NCI-H2107 (cell line): ENCODE measurements at places on chromosomes 4 and X.

GRCh38 chr4:63937961-63938360 is 471.3 kb downstream of the TECRL start:
- DNase-seq: no peak

GRCh38 chrX:71182871-71183270 is 38.2 kb downstream of the NLGN3 start:
- DNase-seq: no peak

DNA sequence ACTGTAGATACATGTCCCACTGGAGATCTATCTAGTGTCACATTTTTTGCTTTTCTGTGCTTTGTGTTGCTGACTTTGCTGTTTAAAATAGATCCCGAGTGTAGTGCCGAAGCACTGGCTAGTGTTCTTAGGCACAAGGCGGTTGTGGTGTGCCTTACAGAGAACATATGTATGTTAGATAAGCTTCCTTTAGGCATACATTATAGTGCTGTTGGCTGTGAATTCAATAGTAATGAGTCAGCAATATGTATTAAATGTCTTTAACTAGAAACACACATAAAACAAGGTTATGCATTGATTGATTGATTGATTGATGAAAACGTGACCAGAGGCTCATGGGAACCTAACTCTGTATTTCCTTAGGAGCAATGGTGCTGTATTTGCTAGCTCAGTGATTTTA is 56.2 kb downstream of the COX7B2 start:
- no peak for DNase-seq

- no peak for DNase-seq
These were observed 971.1 kb upstream of the HS3ST1 start for GRCh38 chr4:12399781-12400180.

GRCh38 chr4:83115656-83116285 is 1.2 kb upstream of the PLAC8 start:
- DNase-seq: no peak

GRCh38 chrX:17266136-17266535 is 108.9 kb upstream of the NHS start:
- DNase-seq: no peak

DNA sequence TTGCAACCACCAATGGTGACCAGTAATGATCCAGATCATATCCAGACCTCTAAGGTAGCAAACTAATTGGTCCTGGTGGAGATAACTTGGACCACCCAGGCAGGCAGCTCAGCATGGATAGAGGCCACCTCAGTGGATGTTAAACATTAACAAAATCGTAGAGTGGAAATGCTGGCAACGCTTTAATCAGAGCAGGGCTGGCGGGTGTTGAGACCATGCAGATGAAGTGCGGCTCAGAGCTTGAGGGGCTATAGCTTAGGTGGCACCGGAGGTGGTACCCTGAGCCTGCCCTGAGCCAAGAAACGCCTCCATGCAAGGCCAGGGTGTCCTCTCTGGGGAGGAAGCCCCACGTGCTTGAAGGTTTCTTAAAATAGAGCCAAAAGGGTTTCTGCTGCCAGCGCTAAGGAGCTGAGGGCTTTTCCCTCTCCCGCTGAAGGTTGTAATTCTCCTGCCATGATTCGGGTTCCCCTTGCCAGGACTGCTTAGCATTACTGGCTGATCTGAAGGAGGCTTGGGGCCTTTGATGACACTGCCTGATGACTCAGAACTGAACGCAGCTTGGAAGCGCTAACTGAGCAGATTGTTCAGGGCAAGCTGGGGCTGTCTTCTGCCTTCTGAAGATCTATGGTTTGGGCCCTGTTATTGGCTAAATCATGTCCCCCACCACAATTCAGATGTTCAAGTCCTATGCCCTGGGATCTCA is 177.8 kb upstream of the ATP6AP2 start:
- no peak for DNase-seq

DNA sequence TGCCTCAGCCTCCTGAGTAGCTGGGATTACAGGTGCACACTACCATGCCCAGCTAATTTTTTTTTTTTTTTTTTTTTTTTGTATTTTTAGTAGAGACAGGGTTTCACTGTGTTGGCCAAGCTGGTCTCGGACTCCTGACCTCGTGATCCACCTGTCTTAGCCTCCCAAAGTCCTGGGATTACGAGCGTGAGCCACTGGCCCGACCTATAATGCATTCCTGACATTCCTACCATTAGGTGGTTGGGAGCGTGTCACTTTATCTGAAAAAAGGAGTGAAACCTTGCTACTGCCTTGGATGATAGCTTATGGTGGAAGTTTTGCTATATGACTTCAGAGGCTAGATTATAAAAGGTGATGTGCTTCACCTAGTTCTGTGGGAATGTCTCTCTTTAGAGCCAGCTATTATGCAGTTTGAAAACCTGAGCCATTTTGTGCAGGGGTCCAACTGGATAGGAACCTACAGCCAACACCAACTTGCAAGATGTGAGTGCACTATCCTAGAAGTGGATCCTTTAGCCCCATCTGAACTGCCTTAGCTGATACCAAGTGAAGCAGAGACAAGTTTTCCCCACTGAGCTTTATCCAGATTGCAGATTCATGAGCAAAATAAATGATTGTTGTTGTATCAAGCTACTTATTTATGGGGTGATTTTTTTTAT is 29.8 kb upstream of the EMCN start:
- no peak for DNase-seq

DNA sequence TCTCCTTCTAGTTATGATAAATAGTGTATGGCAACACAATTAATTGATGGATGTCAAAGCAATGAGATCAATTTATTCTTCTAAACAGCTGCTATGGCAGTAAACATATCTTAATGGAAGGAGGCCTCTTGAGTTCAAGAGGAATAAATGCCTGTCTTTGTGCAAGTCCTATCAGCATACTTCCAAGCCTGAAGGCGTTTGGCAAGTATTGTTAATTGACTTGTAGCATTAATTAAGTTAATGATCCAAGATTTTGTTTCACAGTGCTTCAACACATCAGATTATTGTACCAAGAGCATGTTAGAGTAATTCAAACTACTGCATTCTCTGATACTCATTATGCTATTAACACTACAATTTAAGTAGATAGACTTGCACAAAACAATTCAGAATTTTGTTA is 144.8 kb downstream of the FAT4 start:
- DNase-seq: no peak

DNA sequence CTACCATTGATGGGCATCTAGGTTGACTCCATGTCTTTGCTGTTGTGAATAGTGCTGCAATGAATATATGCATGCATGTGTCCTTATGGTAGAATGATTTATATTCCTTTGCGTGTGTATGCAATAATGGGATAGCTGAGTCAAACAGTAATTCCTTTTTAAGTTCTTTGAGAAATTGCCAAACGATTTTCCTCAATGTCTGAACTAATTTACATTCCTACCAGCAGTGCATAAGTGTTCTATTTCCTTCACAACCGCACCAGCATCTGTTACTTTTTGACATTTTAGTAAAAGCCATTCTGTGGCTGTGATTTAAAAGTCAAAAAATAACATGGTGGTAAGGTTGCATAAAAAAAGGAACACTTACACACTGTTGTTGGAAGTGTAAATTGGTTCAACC is 103.1 kb upstream of the FAM47B start:
- DNase-seq: no peak

GRCh38 chr4:162392946-162393345 is 229.1 kb upstream of the FSTL5 start:
- no peak for DNase-seq

GRCh38 chrX:108640817-108641216 is 95.5 kb downstream of the IRS4 start:
- no peak for DNase-seq

- no peak for DNase-seq
These were observed 36.2 kb upstream of the USP38 start for GRCh38 chr4:143148521-143148920.

GRCh38 chr4:53003959-53004358 is 141.8 kb downstream of the RASL11B start:
- DNase-seq: no peak

- DNase-seq: no peak
These were observed 78.4 kb downstream of the CBLL2 start for GRCh38 chrX:22351076-22351475.

DNA sequence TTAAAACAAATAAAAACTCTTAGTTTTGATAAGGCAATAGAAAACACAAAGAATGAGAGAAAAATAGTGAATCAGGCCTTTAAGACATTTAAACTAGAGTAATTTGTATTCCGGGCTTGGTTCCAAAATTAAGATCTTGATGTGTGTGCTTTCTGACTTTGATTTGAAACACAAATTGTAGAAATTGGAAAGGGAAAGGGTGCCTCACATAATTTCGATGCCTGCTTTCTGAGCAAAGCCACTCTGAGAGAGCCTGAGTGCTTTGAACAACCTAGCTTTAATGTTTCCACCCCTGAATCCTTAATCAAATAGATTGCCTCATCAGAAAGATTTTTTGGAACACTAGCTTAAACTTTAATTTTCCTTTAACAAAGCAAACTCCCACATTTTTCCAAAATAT is 666.8 kb downstream of the PCDH18 start:
- no peak for DNase-seq

DNA sequence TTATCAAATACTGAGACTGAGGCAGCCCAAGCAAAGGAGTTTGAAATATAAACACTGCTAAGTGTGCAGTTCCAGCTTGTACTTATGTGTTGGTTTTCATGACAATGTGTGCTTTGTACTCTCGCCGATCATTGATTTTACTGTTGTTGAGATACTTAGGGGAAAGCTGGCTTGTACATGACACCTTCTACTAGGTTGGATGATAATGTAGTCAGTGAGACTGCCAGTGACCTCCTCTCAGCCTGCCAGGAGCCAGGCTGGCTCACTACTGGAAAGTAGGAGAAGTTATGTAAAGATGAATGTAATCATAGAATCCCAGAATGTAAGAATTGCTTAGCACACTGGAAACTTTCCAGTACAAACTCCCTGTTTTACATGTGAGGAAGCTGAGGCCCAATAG is 132.0 kb downstream of the AFF2 start:
- no peak for DNase-seq

DNA sequence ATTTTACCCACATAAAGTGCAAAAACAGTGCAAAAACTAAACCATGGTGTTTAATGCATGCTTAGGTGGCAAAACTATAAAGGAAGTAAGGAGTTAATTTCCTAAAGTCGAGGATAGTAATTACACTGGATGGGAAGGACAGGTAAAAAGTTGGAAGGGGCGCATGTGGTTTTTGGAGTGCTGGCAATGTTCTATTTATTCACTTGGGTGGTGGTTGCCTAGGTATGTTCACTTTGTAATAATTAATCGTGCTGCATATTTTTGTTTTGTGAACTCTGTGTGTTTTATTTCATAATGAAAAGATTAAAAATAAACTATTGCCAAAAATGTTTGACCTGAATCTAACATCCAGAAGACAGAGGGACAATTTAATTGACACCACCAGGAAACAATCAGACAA is 32.1 kb upstream of the SMARCA5 start:
- no peak for DNase-seq

DNA sequence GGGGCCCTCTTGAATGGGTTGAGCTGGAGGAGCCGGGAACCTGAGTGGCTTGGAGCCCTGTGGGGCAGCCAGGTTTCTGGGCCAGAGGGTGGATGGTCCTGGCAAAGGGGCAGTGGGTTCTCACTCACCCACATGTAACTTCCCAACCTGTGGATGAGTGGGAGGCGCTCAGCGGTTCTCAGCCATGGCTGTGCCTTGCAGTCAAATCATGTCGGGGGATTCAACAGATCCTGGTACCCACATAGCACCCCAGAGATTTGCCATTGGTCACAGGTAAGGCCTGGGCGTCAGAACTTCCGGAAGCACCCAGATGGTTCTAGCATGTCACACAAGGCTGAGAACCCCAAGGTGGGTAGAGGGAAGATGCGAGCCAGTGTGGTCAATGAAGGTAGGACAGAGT is 21.9 kb upstream of the CLCN4 start:
- no peak for DNase-seq

GRCh38 chrX:7127056-7127455 is 20.5 kb upstream of the STS start:
- no peak for DNase-seq

- no peak for DNase-seq
These were observed 151.5 kb downstream of the VEGFC start for GRCh38 chr4:176641237-176641636.

- DNase-seq: no peak
These were observed 53.1 kb downstream of the MAP3K15 start for GRCh38 chrX:19462231-19462630.

- DNase-seq: no peak
These were observed 878.8 kb downstream of the C4orf33 start for GRCh38 chr4:129974730-129975129.

GRCh38 chr4:45646885-45647590 is 476.8 kb downstream of the GABRG1 start:
- DNase-seq: no peak

- DNase-seq: no peak
These were observed 816.1 kb upstream of the IGFBP7 start for GRCh38 chr4:57926311-57926710.

GRCh38 chrX:130994671-130995070 is 63.5 kb upstream of the ARHGAP36 start:
- no peak for DNase-seq

DNA sequence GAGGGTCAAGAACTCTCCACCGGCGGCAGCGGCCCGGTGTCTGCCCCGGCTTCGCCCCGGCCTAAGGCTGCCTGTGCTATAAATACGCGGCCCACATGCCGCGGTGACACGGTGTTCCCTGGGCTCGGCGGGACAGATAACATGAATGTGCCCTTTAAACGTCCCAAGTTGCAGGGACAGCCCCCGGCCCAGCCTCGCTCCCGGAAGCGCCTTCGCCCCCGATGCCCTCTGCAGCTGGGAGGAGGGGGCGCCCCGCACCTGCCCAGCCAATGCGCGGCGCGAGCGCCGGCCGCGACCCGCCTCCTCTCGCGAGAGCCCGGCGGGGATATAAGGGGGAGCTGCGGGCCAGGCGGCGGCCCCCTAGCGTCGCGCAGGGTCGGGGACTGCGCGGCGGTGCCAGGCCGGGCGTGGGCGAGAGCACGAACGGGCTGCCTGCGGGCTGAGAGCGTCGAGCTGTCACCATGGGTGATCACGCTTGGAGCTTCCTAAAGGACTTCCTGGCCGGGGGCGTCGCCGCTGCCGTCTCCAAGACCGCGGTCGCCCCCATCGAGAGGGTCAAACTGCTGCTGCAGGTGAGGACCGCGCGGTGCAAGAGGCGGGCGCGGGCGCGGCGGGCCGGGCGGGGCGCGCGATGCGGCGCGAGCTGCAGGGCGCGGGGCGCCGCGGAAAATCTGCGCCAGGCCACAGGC is at the start of gene SLC25A4:
TSS of gene SLC25A4 (plus strand) at position 355 of the 689 bp plus-strand sequence. CDS start at position 462, 107 bp downstream.
- peak; percentile 74 for DNase-seq

- DNase-seq: no peak
These were observed 23.5 kb upstream of the IRAK1 start for GRCh38 chrX:154043003-154043763.

- no peak for DNase-seq
These were observed 1.2 kb downstream of the DTHD1 start for GRCh38 chr4:36282503-36283030.

GRCh38 chr4:178471994-178472393 is 1029.8 kb upstream of the AGA start:
- DNase-seq: no peak

DNA sequence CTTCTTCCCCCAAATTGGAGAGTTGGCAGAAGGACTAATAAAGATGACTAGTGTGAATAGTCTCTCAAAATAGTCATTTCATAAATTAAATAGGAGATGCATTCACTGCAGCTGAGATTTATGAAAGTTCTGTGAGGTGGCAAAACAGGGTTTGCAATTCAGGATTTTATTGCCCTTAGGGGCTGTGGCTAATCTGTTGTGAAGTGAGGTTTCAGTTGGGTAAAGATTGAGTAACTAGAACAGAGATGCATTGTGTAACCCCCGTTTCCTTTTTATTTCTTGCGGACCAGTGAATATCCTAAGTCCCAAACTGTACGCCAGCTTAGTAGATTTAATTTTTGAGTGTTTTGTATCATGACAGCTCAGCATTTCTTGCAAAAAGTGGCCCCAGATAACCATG is 16.2 kb upstream of the SCRG1 start:
- DNase-seq: no peak

GRCh38 chr4:45467157-45467556 is 656.7 kb downstream of the GABRG1 start:
- DNase-seq: no peak
